SK-MEL-5 (cell line): ENCODE measurements at places on chromosomes 3 and 15. TPM values are rescaled to one million over a fixed set of nuclear protein-coding genes. Genes with fewer than 3 reads are reported as not detected.

Gene CPN2
- total RNA-seq: not detected in 2 replicates

Gene TNFAIP8L3
- not detected in 2 replicates for total RNA-seq

Gene ADAMTS9
- 0.11 TPM in 1 of 2 replicates, not detected in the other for total RNA-seq

Gene GPR87
- not detected in 2 replicates for total RNA-seq

Gene RAD54L2
- 11.6 and 16.5 TPM in 2 replicates for total RNA-seq

Gene AGBL1
- total RNA-seq: not detected in 2 replicates

Gene HHLA2
- not detected in 2 replicates for total RNA-seq

Gene KBTBD12
- total RNA-seq: not detected in 2 replicates

Gene FOXB1
- total RNA-seq: not detected in 2 replicates

Gene IQCH
- total RNA-seq: 4.3 and 4.6 TPM in 2 replicates

Gene GATA2
- 0.75 and 1.8 TPM in 2 replicates for total RNA-seq

Gene P2RY14
- total RNA-seq: not detected in 2 replicates

Gene SLC24A5
- total RNA-seq: 423 and 457 TPM in 2 replicates

Gene NOP10
- total RNA-seq: 388 and 392 TPM in 2 replicates

Gene CPLX3
- total RNA-seq: not detected in 2 replicates

Gene MED12L
- total RNA-seq: 0.72 and 0.92 TPM in 2 replicates

Gene C3orf22
- total RNA-seq: not detected in 2 replicates

Gene CLRN1
- not detected in 2 replicates for total RNA-seq

Gene NDN
- total RNA-seq: 29.9 and 39.3 TPM in 2 replicates

Gene GCNT3
- total RNA-seq: 0.48 and 0.59 TPM in 2 replicates

Gene SCN11A
- not detected in 2 replicates for total RNA-seq
